AML-193 (cell line): ENCODE measurements at places on chromosomes 2 and 18.

- DNase-seq = no peak
Measured at GRCh38 chr2:178304333-178304732, 110.0 kb downstream of the OSBPL6 start.

- DNase-seq = no peak
Measured at GRCh38 chr2:236507393-236508085, 62.1 kb upstream of the ACKR3 start.

- DNase-seq = no peak
Measured at GRCh38 chr2:100068395-100068794, 74.0 kb downstream of the AFF3 start.

GRCh38 chr2:46079985-46080560, 217.1 kb upstream of the EPAS1 start:
- no peak for DNase-seq

GRCh38 chr2:189576396-189576795, 4.2 kb downstream of the SLC40A1 start:
- peak; percentile 39 for DNase-seq

DNA sequence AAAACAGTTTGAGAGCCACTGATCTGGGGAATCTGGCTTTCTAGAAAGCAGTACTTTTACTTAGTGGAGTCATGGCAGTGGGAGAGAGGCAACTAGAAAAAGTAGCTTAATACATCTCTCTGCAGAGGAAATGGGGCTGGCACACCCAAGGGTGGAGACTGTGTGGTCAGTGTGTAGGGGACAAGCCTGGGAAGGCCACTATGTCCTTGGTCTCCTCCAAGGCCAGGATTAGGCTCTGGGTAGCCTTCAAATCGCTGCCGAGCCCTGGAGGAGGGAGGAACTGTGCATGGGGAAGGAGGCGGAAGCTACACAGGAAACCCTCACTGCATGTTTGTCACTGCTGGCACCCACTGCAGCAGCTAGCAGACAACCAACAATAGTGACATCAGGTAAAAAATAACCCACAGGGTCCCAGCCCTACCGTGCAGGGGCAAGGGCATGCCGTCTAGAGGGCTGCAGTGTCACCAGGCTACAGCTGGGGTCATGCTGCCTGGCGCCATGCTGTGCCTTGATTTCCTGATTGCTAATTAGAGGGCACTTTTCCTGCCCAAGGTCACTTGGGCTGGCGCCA, 34.8 kb downstream of the LBH start:
- peak; percentile 20 for DNase-seq

- no peak for DNase-seq
Measured at GRCh38 chr18:39305766-39306165, 1740.2 kb upstream of the CELF4 start.

DNA sequence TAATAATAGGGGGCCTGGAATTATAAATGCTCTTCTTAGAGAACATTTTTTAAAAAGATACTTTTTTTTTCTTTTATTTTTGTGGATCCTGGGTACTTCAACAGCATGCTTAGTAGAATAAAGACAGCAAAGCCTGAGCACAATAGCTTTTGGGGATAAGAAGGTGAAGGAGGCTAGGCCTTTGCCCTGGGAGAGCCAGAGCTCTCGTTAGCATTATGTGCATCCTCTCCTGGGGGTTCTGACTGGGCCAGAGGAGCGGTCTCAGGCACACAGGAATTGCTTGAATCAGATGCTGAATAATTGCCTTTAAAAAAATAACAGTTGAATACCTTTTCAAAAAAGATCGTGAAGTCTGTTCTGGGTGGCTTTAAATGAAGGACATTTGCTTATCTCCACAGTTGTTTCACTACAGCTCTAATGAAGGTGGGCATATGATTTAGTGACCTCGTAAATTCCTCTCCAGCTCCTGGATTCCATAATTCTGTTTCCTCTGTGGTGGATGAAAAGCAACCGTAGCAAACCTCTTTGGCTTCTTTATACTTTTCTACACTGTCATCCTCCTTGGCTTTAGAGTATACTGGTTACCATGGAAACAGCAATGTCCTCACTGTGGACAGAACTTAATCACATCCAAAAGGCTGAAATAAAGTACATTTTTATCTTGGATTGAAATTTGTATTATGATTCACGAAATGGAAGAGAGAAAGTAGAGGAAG, 133.8 kb downstream of the MAIP1 start:
- no peak for DNase-seq

- DNase-seq = no peak
Measured at GRCh38 chr2:23480957-23481797, 96.2 kb downstream of the KLHL29 start.

DNA sequence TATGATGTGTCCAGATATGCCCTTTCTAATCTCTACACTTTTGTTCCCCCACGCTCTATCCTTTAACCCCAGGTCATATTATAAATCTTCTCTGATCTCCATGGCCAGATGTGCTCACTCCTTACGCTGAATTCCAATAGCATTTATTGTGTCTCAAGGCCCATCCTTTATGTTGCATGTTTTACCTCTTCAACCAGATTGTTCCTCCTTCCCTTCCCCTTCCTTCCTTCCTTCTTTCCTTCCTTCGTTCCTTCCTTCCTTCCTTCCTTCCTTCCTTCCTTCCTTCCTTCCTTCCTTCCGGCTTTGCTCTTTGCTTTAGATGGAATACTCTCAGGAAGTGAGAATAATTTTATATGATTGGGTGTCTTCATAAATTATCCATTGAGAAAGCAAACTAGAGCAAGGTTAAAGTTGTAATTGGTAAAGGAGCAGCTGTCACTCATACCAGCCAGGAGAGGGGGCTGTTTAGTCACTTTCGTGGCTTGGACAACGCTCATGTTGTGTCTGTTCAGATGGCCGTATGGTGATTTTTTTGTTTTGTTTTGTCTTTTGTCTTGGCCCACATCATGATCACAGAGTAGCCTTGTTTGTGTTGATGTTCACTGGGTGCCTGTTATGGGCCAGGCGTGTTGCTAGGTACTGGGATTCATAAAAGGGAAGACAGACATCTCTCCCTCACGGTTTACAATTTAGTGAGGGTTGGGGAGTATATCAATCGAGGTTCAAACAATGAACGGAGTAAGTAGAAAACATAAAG, 68.0 kb downstream of the DAW1 start:
- DNase-seq = peak; percentile 5

DNA sequence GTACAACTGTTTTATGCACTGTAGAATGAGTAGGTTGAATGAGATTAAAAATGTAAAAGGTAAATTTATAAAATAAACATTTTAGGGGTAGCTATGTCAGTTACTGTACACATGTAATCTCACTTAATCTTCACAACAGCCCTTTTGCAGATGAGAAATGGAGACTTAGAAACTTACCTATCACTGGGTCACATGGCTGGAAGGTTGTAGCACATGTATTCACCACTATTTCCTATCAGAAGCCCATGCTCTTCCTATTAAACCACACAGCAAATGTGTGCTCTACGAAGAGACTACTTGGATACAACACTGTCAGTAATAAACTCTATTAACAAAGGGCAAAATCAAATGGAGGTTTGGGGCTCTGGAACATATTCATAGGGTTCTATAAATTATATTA, 60.5 kb downstream of the VWC2L start:
- DNase-seq = no peak

GRCh38 chr2:59754011-59754735, 799.3 kb downstream of the BCL11A start:
- no peak for DNase-seq

DNA sequence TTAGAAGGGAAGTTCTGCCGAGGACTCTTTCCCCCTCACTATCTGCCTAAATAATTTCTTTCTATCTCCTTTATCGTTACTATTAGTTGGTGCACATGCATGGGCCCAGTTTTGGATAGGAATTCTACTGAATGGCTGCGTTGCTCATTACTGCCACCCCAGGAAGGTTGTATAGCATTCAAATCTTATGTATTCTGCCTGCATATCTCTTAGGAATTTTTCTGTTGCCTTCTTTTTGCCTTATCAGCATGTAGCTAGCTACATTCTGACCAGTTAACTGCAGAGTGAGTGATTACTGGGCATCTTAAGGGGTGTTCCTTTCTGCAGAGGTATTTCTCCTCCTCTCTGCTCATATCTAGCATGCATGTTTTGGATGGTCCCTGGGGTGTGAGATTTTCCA, 239.6 kb downstream of the TDRD15 start:
- DNase-seq = no peak

GRCh38 chr2:241017228-241017940, 19.0 kb downstream of the SNED1 start:
- DNase-seq = no peak

- peak; percentile 4 for DNase-seq
Measured at GRCh38 chr2:230496891-230497290, 80.9 kb downstream of the SP100 start.

- no peak for DNase-seq
Measured at GRCh38 chr18:5302606-5303005, 7.1 kb upstream of the ZBTB14 start.

DNA sequence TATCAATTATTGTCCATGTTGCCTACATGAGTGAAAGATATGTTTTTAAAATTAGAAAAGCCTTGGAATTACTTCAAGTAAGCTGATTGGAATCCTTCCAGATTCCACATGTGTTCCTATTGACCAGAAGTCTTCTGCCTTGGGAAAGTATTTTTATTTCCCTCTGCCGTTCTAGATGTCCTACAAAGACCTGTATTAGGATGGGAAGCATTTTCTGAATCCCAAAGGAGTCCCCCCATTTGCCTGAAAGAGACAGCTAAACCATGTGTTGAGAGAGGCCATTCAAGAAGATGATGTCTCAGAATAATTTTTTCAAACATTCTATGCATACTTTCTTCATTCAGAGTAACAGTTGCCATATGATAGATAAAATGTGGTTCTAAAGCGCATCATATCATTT, 19.0 kb upstream of the MYO1B start:
- no peak for DNase-seq

GRCh38 chr18:8933714-8934284, 168.7 kb upstream of the NDUFV2 start:
- no peak for DNase-seq

DNA sequence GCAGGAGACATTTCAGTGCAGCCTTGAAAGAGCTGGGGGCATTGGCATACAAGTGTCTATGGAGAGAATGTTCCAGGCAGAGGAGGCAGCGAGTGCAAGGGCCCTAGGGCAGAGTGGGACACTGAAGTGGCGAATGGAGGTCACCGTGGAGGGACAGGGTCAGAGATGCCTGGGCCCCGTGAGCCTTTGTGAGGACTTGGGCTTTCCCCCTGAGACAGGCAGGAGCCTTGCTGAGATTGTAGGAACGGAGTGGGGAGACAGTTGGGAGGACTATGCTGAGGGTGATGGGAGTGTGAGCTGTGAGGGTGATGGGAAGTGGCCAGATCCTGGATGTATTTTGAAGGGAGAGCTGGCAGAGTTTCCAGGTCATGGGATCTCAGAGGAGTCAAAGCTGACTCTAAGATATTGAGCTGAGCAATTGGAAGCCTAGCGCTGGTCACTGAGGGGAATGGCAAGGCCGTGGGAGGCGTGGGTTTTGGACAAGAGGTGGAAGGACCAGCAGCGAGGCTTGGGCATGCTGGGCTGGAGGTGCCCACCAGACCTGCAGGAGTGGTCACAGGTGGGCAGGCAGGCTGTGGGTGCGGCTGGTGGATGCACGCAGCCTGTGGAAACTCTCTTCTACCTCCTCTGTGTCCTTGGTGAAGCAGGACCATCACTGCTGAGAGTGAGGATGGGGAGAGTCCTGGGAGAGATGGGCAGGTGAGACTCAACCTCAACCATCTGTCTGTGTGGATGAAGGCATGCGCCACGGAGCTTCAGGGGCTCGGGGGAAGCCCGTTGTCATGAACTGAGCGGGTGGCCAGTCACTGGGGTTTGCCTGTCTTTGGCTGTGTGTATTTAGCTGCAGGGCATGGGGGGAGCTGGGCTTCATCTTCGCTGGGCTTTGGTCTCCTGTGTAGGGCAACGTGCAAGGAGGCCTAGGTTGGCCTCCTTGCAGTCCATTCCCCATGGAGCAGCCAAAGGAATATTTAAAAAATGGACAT, 241.2 kb upstream of the HS6ST1 start:
- no peak for DNase-seq

GRCh38 chr18:58977223-58977622, 112.5 kb downstream of the ZNF532 start:
- no peak for DNase-seq

DNA sequence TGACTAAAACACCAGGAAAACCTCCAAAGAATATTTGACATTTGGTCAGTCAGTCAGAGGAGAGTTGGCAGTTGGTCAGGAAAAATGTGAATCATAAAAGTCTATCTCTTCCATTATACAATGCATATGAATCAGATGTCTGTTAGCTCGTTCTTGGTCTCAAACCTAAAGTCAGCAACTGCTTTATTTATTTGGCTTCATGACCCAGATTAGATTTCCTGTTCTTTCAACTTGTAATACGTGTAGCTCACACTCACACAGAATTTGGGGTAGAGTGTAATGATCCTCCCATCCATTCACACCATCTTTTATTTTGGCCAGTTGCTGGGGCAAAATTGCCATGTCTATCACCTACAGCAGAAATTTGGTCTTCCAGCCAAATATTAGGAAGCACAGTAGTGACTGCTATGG, 81.9 kb upstream of the COL5A2 start:
- no peak for DNase-seq

DNA sequence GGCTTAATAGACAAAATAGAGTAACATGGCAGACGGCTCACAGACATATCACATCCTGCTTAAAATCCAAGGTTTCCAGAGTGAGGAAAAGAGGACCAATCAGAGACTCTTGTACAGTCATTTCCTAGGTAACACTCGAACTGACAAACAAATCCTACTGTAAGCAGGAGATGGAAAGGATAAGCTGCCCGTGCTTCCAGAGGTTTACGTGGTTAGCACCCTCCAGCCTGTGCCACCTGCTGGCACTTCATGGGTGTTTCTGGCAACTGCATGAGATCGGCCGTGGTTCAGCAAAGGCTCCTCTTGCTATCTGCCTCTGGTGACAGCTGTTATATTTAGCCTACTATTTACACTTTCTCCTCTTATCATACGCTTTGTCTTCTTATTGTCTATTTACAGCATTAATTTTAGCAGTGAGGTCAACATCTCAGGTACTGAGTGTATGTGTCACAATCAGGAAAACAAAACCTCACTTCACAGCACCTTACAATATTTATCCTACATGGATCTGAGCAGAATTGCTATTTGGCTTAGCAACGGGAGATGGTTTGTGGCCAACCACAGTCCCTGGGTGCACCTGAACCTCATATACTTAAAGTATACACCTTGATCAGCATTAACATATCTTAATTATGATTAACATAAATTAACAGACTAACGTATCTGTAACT, 226.9 kb downstream of the TMEM163 start:
- DNase-seq = no peak

DNA sequence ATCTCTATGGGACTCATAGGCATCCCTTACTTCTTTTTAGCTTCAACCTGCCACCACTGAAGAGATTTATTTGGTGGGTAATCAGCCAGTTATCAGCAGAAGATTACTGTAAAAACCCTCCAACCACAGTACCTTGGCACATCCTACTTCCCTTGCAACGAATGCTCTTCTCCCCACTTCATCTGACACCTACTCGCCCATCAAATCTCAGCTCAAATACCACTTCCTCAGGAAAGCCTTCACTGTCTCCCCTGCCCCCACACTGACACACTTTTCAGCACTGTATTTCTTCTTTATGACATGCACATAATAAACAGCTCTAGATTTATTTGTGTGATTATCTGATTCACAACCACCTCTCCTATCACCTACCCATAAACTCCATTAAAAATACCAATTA, 3.1 kb downstream of the KDSR start:
- no peak for DNase-seq

- DNase-seq = peak; percentile 68
Measured at GRCh38 chr2:46364797-46365457, 67.7 kb downstream of the EPAS1 start.
